ENCODE measurements at places on chromosomes 2 and 18.

GRCh38 chr2:192195548-192196418 is 1.1 kb upstream of the TMEFF2 start:
- peak; percentile 26 for DNase-seq

- DNase-seq = no peak
Observed at GRCh38 chr2:69255760-69256159, 131.3 kb downstream of the GFPT1 start.

- no peak for DNase-seq
Observed at GRCh38 chr2:9378433-9379390, 44.6 kb downstream of the ITGB1BP1 start.

GRCh38 chr2:157185476-157186227 is 71.9 kb upstream of the GALNT5 start:
- no peak for DNase-seq

GRCh38 chr18:48412339-48412929 is 3.3 kb upstream of the ZBTB7C start:
- DNase-seq = peak; percentile 70

Data from common myeloid progenitor, CD34-positive (primary cell).